ENCODE measurements at places on chromosomes 5 and 9.

DNA sequence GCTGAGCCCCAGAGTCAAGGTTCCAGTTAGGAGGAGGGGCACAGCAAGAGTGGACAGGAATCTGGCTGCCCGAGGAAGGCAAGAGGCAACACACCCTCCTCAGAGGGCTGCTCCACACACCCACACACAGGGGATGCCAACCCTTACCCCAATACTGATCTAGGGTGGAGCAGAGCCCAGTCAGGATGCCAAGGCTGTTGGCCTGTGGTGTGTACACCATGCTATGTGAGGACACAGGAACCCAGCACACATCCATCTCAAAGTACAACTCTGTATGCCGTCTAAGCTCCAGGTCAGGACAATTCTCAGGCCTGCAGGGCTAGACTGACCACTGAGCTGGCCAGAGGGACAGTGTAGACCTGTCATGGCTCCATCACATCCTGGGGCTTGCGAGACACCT is 2.6 kb downstream of the SEPTIN8 start:
- no peak for DNase-seq

DNA sequence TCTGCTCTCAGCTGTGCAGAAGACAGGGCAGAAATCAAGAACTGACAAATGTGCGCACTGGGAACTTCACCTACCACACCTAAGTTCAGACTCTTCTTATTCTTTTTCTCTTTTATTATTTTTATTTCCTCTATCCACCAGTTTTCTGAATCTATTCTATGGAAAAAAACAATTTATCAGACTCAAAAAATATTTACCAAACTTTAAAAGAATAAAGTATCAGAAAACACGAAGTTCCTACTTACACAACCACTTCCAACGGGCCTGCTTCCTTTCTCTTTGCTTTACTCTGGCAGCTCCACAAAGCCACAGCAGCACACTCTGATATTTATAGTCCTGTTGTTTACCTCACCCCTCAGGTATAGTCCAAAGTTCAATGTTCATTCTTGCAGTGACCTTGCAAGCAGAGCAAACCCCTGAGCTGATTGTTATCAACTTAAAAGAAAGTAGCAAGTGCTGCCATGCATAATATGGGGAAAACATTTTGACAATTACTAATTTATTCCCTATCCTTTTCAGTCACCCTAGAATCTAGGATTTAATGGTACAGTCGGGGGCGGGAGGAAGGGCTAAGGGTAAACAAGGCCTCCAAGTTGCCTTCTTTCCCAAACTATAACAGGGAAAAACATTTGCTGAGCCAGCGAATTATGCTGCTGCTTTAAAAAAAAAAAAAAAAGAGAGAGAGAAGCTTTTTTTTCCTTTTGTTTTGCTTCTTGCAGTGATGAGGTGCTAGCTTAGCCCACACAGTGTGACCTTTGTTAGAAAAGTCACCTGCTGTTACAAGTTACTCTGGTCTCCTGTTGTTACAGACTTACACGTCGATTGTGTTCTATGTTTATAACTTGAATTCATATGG is at the start of gene SELENOP:
SELENOP (minus strand) TSS at position 302 of the 856 bp plus-strand sequence. CDS start 3,539 bp downstream, outside the sequence.
- no peak for DNase-seq

DNA sequence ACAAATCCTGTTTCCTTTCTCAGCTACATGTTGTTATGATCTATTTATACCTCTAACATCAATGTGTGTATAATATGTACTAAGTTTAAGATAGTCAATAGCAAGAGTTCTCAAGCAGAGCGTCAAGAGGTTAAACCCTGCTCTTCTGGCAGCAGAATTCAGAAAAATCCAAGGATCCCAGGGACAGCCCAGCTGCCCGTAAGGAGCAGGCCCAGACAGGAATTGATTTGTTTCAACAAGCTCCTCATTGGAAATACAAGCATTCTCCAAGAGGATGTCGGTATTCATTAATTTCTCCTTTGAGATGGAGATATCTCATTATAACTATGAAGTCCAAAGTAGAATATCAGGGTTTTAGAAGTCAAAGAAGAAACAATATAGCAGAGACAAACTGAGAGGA is 14.9 kb downstream of the EFNA5 start:
- DNase-seq = no peak

DNA sequence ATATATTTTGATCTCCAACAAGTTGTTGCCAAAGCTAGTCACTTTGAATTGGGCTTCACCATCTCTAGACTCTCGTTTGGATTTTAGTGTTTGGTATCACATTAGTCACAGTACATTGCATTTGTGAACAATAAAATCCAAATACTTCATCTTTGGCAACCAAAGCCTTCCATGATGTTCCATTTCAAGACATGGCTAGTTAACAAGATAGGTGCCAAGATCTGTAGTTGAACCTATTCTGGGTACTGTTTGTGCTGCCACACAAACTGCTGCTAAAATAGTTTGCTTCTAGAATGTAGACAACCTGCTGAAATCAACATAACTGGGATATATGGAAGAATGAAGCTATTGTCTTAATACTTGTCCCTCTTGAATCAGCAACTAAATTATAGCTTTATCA is 207.5 kb downstream of the LRRC70 start:
- no peak for DNase-seq

GRCh38 chr9:134842321-134842720 is 38.3 kb upstream of the FCN2 start:
- no peak for DNase-seq

DNA sequence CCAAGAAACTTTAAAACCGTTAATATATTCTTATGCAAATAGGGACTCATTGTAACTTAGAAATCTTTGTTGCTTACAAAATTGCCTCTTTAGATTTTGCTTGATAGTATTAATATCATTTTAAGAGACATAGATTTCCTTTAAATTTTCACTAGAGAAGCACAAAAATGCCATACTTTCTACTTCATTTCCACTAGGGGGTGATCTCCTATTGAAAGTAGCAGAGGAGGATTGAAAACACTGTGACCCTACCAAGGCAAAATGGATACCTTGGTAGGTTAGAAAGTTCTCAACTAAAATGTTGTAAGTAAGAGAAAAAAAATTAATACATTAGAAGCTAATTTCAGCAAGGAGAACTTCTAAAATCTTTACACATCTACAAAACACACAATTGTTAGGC is 204.9 kb downstream of the CHSY3 start:
- peak; percentile 2 for DNase-seq

DNA sequence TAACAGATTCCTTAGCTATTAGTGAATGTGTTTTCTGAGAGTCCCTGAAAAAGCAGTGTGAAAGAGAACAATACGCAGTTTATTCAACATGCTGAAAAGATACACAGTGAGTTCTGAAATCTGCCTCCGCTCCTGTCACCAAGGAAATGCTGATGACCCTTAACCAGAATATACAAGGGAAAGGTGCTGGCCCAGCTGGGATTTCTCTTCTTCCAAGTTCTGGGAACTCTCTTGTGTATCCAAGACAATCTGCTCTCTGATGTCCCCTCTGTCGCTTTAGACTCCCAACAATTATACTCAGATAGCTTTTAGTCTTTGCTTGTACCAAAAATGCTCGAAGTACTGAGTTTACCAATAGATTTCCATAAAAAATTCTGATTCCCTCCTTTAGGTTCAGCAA is 214.9 kb downstream of the TMEM167A start:
- DNase-seq = no peak

DNA sequence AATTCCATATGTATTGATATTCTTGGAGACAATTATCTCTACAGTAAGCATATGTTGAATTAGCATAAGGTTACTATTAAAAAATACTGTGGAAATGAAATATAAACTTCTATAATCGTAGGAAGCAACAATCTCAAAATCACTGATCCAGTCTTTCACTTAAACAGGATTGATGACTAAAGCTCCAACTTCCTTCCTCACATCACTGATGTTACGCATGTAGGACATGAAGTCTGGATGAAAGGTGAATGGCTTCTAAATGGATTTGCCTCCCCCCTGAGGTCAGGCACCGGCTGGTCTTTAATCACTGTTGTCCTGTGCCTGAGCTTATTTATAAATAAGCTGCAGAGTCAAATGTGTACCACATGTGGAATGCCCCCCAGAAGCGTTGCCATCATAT is 157.1 kb upstream of the NFIB start:
- no peak for DNase-seq

GRCh38 chr9:31799953-31800609 is 584.4 kb upstream of the ACO1 start:
- no peak for DNase-seq

GRCh38 chr5:173793648-173794548 is 94.3 kb upstream of the CPEB4 start:
- peak; percentile 18 for DNase-seq

GRCh38 chr5:173643964-173644363 is 27.5 kb upstream of the BOD1 start:
- no peak for DNase-seq

GRCh38 chr5:180799194-180799593 is 3.4 kb downstream of the MGAT1 start:
- DNase-seq = no peak

DNA sequence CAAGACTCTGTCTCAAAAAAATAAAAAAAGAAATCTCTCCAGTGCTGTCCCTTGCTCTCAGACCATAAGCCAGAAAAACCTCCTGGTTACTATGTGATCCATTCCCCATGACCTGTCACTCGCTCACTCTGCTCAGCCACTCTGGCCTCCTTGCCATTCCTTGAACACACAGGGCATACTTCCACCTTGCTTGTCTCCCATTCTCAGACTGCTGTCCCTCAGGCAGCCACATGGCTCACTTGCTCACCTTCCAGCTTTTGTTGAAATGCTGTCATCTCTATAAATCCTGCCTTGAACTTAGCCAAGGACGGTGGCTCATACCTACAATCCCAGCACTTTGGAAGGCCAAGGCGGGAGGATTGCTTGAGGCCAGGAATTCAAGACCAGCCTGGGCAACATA is 82.9 kb downstream of the UGCG start:
- no peak for DNase-seq

DNA sequence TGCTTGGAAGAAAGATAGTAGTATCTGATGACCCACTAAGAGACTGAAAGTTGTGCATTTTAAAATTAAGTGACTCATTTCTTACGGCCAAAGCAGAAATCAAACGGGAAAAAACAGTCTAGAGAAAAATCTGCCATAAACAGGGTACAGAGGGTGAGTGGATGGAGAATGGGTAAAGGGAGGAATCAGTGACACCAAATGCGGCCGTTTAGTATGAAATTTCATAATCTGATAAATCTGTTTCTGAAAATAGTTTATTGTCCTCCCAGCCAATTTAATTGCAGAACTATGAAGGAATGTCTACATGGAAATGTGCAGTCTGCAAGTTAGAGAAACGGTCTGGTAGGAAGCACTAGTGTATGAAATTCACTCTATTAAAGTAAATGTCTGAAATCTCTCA is 39.5 kb downstream of the ADAMTS12 start:
- peak; percentile 37 for DNase-seq

- DNase-seq = no peak
Measured at GRCh38 chr9:131312822-131313770, 23.6 kb downstream of the PLPP7 start.

DNA sequence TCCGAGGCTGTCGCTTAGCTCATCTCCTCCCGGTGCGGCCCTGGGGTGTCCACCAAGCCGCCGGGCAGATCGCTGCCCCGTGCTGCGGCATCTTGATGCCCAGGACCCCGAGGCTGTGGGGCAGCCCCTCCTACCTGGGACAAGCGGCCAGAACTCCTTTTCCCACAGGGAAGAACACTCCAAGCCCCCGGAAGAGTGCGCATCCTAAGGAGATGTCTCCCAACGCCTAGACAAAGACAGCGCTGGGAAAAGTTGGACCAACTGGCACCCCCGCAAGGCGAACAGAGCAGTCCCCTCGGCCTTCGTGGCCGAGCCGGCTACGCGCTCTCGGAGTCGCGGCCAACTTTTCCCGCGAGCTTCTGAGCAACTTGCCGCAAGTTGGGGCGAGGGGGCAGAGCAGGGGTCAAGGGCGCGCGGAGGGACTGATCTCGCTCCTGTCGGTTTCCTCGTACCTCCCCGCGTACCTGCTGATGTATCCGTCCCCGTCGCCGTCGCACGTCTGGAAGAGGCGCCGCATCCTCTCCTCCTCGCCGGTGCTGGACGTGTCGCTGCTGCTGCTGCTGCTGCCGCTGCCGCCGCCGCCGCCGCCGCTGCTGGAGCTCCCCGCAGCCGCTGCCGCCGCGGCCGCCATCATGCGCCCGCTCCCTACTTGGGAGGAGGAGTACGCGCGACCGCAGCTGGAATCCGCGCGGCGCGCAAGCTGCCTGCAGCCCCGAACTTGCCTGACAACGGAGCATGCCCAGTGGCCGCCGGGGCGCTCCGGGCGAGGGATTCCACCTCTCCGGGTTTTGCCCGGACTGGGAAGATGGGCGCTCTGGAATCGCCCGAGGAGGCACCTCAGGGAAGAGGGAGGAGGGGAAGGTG is at the start of gene MCC:
MCC (minus strand) TSS at position 673 of the 864 bp plus-strand sequence.
- peak; percentile 87 for DNase-seq

GRCh38 chr5:118620233-118620632 is 368.1 kb downstream of the DTWD2 start:
- no peak for DNase-seq

DNA sequence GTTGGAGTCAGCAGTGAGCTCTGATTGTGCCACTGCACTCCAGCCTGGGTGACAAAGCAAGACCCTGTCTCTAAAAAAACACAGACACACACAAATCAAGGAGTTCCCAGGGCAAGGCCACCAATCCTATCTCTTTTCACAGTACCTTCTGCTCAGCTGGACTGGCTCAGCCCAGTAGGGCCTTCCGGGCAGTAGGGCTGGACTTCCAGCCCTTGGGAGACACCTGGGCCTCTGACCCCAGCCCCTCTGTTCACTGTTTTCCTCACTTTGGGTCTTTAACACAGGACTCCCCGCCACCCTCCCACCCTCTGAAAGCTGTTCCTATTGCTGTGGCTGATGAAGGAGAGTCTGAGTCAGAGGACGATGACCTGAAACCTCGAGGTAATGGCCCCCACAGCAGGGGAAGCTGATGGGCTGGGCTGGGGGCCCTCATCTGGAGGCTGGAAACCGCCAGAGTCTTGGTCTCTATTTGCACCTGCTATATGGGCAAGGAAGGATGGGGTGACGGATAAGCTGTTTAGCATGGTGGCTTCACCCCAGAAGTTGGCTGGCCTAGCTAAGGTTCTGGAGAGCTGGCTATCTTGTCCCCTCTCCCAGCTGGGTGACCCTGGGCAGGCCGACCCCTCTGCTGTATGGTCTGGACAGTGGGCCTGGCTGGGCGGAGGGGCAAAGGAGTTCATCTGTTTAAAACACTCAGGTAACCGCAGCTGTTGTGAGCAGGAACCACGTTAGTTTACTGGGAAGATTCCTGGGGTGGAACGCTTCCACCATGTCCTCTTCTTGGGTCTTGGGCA is 25.6 kb downstream of the USP20 start:
- DNase-seq = no peak

GRCh38 chr9:113526841-113527240 is 63.3 kb downstream of the RGS3 start:
- DNase-seq = no peak

DNA sequence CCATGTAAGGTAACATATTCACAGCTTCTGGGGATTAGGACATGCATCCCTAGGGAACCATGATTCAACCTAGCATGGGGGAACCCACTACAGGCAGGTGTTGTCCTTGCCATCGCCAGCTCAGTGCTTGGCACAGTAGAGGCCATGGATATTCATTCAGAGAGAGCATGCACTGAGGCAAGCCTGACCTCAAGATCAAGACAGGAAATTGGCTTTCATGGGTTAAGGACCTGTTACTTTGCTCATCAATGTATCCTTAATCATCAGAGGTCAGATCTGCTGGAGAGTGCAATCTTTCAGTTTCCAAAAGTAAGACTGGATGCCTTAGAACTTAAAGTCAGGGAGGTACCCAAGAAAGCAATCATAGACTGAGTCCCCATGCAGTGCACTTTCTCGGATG is 84.0 kb downstream of the KCNIP1 start:
- DNase-seq = no peak
